CD4-positive, CD25-positive, alpha-beta regulatory T cell (primary cell): ENCODE measurements at places on chromosomes 5 and 9.

- DNase-seq, result no peak
These were observed 70.5 kb downstream of the ST8SIA4 start for GRCh38 chr5:100832252-100833230.

GRCh38 chr9:85055506-85056202 lies 386.1 kb downstream of the NTRK2 start:
- no peak for DNase-seq

- DNase-seq, result no peak
These were observed 32.4 kb downstream of the MAST4 start for GRCh38 chr5:66628561-66628960.

DNA sequence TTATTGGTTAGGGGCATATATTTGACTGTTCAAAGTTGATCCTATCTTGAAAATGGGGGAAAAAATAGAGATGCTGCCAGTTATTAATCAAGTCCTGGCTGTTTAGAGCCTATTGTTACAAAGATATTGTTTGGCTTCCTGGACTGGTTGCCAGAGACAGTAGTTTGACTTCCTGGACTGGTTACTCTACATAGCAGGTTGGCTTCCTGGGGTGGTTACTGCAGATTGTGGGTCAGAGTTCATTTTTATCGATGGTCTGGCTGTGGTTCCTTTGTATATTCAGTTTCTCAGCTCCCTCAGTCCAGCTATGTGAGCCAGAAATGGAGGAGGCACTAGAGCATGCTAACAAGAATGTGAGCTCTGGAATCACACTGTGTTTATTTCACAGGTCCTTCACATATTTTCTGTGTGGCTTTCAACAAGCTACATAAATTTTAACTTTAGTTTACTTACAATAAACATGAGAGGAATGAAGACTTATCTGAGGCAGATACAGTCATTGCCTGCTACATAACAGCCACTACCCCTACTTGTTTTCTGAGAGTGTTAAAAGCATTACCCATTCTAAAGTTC lies 137.6 kb downstream of the TRPM3 start:
- no peak for DNase-seq

DNA sequence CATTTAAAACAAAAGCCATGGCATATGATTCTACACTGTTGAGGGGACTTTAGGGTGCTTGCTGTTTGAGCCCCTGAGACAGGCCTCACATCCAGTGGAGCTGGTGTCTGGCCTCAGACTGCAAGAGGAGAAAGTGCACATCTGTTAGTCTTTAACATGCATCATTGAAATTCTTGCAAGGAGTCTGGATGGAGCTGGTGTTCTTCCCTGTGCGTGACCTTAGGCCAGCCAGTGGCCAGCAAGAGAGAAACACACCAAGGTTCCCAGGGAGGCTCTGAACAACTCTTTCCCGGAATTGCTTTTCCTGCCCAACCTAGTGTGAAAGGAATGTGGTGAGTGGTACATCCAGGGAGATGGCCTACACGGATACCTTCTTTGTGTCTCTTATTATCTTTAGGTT lies 282.8 kb upstream of the TNC start:
- DNase-seq, result no peak

GRCh38 chr5:4703931-4704458 lies 436.1 kb upstream of the ADAMTS16 start:
- no peak for DNase-seq

- no peak for DNase-seq
These were observed 10.6 kb downstream of the NDFIP1 start for GRCh38 chr5:142119051-142119625.

- DNase-seq, result no peak
These were observed 62.3 kb downstream of the HMCN2 start for GRCh38 chr9:130327781-130328348.

GRCh38 chr9:38000332-38000731 lies 68.7 kb downstream of the SHB start:
- DNase-seq, result no peak

DNA sequence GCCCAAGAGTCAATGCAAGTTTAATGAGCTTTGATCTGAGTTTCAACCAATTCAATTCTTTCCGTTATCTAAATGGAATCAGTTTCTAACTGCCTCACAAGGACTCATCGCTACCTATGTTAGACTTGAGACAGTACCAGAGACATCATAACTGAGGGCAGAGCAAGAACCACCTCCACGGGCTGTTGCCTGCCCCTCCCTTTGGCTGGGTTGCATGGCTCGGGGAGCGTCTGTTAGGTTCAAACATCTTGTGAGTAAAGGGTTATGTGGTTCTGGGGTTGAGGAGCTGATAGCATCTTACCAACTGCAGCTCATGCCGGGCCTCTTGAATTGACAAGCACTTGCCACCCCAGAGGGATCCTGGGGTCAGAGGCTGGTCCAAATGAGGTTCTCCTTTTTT lies 457.9 kb downstream of the ENC1 start:
- DNase-seq, result no peak

- DNase-seq, result no peak
These were observed 136.7 kb downstream of the RGS3 start for GRCh38 chr9:113600023-113600823.

- DNase-seq, result no peak
These were observed 55.9 kb downstream of the MRPL36 start for GRCh38 chr5:1743769-1744085.

DNA sequence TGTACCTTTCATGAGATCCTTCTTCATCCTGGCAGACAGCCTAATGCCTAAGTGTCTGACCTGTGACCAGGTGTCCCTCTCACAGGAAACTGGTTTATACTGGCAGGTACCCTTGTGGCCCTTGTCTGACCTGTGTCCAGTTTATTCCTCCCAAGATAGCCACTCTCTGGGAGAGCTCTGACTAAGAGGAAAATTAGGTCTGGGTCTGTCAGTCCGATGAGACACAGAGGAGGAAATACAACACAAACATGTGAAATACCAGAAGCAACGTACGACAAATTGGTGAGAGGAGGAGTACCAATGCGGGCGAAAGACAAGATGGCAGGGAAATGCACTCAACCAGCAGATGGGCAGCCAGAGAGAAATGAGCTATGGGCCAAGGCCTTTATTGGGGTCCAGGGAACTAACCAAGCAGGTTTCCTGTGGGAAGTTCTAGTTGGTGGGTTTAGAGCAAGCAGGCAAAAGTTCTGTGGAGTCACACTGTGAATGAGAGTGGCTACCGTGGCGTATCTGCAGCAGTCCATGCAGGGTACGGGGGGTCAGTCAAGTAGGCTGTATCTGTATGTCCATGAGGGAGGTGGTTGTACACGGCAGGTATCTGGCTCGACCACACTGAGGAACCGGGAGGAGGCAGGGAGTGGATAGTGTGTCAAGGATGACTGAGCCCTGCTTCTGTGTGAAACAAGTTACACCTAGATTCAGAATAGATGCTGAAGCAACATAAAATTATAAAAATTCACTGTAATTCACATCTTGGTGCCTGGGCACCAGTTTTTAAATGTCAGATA lies 109.0 kb downstream of the MLLT3 start:
- DNase-seq, result no peak

DNA sequence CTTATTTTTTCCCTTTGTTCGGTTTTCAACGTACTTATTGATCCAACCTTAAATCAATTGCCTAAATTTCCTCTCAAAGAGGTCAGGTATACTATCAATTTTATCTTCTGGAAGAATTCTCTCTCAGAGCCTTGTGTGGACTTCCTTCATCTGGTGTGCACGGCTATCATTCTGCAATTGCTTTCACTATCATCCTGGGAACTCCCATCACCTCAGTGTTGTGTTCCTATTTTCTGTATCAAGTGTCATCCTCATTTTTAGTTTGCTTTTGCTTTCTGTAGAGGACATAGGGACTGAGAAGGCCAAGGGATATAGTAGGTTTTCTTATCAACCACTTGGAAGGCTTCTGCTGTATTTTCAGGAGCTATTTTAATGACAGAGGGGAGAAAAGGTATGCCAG lies 11.3 kb downstream of the STOM start:
- no peak for DNase-seq

- DNase-seq, result no peak
These were observed 448.6 kb downstream of the ZNF608 start for GRCh38 chr5:124297826-124298225.

DNA sequence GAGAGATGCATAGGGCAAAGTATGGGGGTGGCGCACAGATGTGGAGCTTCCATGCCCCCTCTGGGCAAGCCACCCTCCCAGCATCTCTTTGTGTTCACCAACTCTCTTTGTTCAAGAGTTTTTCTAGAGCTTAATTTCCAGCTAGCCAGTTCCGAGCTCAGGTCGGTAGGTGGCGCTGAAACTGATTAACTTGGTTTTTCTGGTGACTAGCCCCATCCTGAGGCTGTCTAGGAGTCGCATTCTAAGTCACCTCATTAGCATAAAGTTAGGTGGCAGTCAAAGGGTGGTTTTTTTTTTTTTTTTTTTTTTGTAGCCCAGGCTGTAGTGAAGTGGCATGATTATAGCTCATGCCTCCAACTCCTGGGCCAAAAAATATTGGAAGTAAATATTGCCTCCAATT lies 476.4 kb downstream of the KDM4C start:
- DNase-seq, result no peak

GRCh38 chr5:154049636-154050035 lies 10.9 kb downstream of the MFAP3 start:
- no peak for DNase-seq

DNA sequence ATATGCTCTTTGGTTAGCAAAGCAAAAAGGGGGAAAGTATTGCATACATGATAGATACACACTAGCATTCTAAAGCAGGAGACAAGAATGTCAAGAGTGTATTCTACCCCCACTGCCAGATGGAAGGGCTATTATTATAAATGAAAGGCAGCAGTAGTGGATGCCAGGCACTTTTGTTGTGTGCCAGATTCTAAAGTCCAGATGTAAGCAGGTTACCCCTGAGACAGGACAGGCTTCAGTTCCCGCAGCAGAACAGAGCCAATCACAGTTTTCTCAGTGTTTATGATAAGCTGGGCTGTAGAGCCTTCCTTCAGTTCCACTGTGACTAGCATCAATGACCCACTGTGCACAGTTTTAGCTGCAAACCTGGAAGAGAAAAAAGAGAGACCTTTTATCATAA lies 226.6 kb upstream of the TBCA start:
- DNase-seq, result no peak

GRCh38 chr9:374736-375135 lies 160.1 kb downstream of the DOCK8 start:
- DNase-seq, result no peak

DNA sequence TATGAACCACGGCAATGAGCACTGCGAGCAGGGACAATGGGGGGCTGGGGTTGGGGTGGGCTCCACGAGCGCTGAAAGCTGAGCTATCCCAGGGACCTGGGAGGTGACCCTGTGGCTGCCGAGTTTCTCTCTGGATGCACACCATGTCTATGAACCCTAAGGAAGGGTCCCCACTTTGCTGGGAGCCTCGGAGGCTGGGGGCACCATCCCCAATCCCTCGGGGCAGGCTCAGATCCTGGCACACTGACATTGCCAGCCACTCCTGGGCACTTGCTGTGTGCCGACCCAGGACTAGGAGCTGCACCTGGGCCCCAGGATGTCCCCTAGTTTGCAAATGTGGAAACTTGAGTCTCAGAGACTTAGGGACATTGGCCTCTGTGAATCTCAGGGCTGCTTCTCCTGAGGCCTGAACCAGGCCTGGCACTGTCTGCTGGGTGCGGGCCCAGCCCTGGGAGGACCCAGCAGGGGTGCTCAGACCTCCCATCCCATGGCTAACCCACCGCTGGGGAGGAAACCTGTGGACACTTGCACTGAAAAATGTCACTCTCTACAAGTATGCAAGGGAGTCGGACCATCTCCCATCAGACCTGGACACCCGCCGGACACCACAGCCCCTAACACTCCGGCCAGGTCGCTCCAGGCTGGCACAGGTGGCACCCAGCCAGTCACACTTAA lies 13.0 kb upstream of the CAMSAP1 start:
- no peak for DNase-seq

GRCh38 chr9:33687779-33688178 lies 107.6 kb upstream of the PRSS3 start:
- DNase-seq, result no peak

- no peak for DNase-seq
These were observed 120.1 kb upstream of the ACO1 start for GRCh38 chr9:32264170-32264864.

DNA sequence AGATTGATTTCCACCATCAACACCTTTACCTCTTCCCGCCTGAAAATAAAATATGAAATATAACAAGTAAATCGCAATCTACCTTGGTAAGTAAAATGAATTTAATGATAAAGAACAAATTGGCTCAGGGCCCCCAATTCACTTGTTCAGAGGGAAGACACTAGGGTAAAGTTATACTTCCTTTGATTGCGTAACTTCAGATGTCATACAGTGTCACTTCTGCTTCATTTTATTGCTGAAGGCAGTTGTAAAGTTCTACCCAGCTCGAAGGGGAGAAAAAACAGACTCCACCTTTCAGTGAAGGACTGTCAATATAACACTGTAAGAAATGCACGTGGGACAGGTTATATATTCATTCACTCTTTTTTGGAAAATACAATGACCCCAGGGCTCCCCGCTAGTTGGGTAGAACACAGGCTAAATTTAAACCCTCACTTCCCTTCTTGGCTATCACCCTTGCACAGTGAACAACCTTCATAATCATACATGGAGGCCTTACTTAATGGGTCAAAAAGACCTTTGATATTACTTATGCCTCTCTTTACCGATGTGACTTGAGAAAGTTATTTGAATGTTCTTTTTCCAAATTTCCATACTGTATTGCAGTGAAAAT lies 848.8 kb downstream of the MAT2B start:
- no peak for DNase-seq

DNA sequence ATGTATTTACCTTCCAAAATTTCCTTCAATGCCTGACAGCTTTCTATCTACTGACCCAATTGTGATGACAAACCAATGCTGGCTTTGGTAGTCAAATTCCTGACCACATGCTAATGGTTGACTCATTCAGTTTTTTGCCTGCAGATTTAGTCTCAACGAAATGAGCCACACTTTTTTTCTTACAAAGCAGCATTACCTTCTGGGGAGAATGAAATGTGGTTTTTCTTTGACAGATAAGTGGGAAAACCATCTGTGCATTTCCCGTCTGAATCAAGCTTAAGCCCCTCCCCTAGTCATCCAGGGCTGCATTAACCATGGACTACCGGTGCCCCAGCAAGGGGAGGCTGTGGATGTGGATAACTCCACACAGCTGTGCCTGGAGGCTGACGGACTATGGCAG lies 99.6 kb upstream of the TAF11L2 start:
- DNase-seq, result no peak

DNA sequence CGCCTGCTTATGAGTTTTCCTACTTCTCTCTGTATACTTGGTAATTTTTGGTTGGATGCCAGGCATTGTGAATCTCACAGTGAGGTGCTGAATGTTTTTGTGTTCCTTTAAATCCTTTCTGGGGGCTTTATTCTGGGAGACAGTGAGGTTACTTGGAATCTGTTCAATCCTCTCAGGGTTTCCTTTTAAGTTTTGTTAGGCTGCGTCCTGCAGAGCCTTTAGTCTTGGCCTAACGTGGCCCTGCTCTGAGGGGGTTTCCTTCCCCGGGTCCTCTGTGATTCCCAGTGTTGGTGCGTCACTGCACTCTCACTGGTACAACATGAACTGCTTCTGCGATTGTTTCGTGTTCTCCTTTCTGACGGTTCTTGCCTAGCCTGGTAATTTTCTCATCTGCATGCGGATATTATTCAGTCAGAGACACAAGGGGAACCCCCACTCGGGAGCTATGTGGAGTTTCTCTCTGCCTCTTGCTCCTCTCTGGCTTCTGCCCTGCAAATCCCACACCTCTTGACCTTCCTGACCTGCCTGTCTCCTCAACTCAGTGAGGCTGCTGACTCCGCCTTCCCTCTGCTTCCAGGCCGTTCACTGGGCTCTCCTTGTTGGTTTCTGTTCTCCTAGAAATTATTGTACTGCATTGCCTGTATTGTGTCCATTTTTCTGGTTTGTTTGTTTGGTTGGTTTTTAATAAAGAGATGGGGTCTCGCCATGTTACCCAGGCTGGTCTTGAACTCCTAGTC lies 128.1 kb downstream of the DAB2IP start:
- no peak for DNase-seq
